ENCODE measurements at places on chromosomes 1 and 21.

- no peak for DNase-seq
These were observed 54.3 kb downstream of the ST6GALNAC5 start for GRCh38 chr1:76921590-76921989.

DNA sequence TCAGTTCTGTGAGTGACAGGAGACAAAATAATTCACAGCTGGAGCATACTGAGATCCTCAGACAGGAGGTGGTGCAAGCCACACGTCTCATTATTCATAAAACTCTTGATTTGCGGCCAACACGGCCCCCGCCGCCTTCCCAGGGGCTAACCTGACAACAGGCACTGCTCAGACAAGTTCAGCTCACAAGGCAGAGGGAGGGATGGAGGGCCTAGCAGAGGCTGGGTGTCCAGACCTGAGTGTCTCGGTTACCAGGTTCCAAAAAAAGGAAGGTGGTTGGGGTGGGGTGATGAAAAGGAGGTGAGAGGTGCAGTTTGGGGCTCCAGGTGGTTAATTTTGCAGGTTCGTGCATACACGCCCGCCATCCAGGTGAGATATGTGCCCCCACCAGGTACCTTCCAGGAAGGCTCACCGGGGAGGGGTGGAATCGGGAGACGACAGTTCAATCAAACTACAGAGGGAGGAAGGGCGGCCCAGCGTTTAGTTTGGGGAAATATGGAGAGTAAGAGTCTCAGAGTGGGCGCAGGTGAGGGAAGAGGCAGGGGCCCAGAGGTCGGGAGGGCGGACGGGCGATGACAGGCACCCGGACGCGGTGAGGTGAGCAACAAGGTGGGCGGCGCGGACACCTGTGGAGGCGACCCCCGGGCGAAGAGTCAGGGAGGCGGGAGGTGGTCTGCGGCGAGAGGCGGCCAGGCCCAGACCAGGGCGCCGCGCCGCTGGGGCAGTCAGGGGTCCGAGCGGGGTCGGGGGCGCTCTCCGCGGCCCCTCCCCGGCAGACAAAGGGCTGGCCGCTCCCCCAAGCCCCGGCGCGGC is 629 bp downstream of the CTNNBIP1 start:
- DNase-seq = peak; percentile 18

GRCh38 chr1:229913489-229913888 is 153.5 kb upstream of the GALNT2 start:
- DNase-seq = no peak

DNA sequence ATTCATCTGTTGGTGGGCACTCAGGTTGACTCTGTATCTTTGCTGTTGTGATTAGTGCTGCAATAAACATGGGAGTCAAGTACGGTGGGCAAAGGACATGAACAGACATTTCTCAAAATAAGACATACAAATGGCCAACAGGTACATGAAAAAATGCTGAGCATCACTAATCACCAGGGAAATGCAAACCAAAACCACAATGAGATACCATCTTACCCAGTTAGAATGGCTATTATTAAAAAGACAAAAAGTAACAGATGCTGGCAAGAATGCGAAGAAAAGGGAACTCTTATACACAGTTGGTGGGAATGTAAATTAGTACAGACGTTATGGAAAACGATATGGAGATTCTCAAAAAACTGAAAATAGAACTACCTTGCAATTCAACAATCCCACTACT is 98.9 kb downstream of the TMEM53 start:
- DNase-seq = no peak

DNA sequence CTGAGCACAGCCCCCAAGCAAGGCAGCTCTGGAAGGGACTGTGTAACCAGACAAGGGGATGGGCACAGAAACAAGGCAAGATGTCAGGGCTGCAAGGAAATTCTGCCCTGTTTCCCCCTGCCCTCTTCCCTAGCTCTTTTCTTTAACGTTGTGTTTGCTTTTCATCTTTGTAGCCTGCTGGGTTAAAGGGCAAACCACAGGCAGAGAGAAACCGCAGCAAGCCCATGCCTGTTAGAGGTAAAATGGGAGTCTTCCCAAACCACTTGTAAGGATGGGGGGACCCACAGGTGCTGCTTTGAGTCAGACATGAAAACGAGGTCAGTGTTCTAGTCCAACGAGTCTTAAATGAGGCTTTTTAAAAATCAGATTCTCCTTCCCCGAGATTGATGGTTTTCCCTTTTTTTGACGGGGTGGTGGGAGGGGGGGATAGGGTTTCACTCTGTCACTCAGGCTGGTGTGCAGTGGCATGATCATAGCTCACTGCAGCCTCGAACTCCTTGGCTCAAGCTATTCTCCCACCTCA is 13.3 kb downstream of the TGFBR3 start:
- DNase-seq = no peak

GRCh38 chr1:44807364-44808062 is 362 bp upstream of the DYNLT4 start:
- peak; percentile 77 for DNase-seq

DNA sequence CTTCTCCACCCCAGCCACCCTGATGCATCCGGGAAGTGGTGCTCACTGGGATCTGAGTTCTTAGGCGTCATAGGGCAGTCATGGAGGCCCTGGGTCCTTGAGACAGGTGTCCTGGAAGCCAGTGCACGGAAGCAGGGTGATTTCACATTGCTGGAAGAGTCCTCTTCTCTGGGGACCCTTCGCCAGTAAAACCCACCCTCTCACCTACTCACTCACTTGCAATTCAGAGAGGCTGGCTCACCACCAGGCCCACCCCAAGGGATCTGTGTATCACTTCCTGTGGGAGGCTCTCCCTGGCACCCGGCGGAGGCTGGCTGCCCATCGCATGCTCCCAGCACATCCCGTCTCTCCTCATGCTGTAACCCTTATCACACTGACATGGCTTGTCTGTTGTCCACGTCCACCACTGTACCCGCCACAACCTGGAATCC is 40.2 kb upstream of the EPS8L3 start:
- no peak for DNase-seq

DNA sequence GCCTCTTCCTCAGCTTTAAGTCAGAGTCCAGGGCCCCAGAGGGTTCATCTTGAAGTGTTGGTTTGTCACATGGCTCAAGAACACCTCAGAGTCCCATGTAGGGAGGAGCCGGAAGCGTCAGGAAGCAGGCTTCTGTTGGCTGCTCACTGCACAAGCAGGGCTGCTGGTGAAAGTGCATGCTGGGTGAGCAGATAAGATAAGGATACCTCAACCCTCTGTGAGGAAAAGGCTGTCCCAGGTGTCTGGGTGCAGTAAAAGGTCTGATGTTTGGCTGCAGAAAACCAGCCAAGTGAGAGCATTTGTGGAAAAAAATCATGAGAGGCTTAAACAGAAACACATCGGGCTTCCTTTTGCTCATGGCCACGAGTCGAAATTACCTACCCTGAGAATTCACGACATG is 6.2 kb upstream of the TEX35 start:
- DNase-seq = no peak

DNA sequence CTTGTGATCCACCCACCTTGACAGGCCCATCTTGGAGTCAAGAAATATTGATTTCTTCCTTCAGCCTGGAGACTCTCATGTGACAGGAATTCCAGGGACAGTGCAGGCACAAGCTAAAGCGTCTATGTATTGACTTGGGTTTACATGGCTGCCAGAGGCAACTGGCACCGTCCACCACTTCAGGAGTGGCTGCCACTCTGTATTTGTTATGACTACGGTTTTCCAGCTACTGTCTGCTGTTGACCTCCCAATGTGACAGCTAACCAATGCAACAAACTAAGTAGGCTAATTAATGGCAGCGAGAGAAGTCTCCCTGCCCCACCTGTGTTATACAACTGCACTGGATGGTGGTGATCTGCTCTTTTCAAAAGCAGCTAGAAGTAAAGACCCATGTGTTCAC is 56.9 kb downstream of the CD58 start:
- no peak for DNase-seq

- no peak for DNase-seq
These were observed 7.9 kb upstream of the HCRTR1 start for GRCh38 chr1:31609514-31610118.

DNA sequence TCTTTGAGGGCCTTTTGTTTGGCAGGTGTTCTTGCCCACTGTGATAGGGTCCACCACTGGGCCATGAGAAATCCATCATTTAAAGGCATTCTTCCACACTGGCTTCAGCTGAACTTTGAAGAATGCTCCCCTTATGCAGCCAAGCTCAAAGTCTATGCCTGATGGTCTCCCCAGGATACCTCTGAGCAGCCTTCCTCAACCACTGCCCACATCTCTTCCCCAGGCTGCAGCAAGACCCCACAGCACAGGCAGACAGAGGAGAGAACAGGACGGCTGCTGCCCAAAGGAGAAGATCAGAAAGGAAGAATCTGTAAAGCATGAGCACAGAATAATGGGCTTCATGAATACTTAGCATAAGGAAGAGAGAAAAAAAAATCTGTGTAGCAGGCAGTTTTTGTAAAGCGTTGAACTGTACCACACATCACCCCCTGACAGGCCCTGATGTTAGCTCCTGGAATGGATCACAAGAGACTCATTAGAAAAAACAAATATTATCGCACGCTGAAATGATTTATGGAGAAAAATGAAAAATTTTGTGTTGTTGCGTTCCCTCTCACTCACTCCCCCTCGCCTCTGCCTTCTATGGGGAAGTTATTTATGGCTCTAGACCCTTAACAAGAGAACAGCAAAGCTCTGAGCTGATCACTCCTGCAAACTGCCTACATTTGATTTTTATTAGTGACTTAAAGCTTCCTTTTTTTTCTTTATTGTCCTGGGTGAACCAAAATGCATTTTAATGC is 134.1 kb downstream of the TMEM53 start:
- DNase-seq = no peak

DNA sequence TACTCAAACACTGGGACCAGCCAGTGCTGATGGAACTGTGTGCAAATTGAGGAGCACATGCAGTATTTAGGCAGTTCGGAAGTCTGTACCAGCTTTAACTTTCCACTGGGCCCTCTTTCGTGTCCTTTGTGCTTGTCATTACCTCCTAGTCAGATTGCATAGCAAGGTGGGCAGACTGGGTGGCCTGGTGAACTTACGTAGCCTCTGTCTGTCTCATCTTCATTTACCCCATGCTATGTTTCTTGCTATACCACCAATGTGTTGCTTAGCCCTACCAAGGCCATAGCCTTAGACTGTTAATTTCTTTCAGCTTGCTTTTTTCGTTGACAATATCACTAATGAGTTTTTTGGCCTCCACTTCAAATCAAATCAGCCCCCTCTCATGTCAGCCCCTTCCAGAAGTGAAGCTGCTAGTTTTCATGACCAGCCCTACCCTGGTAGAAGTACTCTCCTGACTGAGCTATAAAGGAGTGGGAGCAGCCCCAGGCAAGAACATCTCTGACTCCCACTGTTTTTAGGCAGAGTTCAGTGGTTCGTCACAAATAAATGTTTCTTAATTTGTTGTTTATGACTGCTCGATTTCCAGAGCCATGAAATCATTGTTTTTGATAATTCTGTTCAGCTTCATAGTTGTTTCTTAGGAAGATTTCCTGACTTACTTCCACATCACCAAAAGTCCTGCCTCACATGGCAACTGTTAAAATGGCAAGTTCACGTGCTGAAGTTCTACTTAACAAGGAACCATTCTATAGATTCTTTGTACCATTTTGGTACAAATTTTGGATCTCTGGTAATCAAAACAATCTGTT is 19.3 kb downstream of the PRKACB start:
- no peak for DNase-seq

GRCh38 chr1:176885341-176885740 is 279.2 kb downstream of the ASTN1 start:
- DNase-seq = no peak

DNA sequence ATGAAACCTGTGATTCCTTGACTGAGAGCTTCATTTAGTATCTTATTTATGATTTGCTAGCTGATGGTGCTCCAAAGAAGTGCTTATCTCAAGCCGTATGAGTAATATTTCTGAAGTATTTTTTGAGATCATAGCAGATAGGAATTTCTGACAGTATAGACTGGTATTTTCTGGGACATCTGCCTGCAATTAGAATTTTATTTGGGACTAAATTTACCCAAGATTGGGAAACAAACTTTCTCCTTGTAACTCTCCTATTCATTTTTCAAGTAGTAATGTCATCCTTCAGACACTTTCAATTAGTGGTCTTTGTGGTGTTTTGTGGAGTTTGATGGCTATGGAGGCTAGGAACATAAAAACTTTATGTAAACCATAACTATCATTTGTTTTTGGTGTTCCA is 597.2 kb upstream of the ZP4 start:
- no peak for DNase-seq

GRCh38 chr1:167987174-167987573 is 50.3 kb upstream of the MPC2 start:
- no peak for DNase-seq

DNA sequence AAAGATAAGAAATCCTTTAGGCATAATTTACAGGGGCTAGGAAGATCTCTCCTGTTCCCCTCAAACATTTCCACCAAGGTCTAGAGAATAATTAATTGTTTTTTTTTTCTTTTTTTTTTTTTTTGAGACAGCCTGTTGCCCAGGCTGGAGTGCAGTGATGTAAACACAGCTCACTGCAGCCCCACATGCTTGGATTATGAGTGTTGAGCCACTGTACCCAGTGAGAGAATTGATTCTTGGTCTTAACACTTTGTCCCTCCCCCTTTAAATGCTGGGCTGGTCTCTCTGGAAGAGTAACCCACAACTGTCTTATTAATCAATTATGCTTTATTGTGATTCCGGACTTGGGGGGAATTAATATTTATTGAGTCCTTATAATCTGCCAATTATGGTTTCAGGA is 33.4 kb downstream of the ATF3 start:
- DNase-seq = no peak

- no peak for DNase-seq
These were observed 8.0 kb downstream of the PKLR start for GRCh38 chr1:155293086-155293749.

Data from stimulated activated CD4-positive, alpha-beta T cell treated with anti-CD3 and anti-CD28 coated beads, Interleukin-1b, Interleukin-23, amount 100 ng/mL, for 4 hours (primary cell).